ENCODE measurements at places on chromosomes 4 and X. TPM values are rescaled to one million over a fixed set of nuclear protein-coding genes. Genes with fewer than 3 reads are reported as not detected.

Gene TMEM150C
- 0.53 TPM for total RNA-seq

Gene COX7B2
- total RNA-seq = not detected

Gene ERAS
- 0.13 TPM for total RNA-seq

Gene TLR2
- total RNA-seq = 0.07 TPM

Gene CXXC4
- not detected for total RNA-seq

Gene PPP1R2C
- not detected for total RNA-seq

Gene GC
- total RNA-seq = not detected

Gene RS1
- total RNA-seq = not detected

Gene SPANXA1
- not detected for total RNA-seq

Gene CACNA1F
- not detected for total RNA-seq

Gene TAF7L
- total RNA-seq = 0.20 TPM

Gene DGAT2L6
- total RNA-seq = not detected

Gene PRDM8
- 4.9 TPM for total RNA-seq

Gene GYPE
- 2.1 TPM for total RNA-seq

Gene TLR7
- total RNA-seq = not detected

Gene PNMA3
- 0.13 TPM for total RNA-seq

Gene BLTP1
- total RNA-seq = 117 TPM

Gene MYOZ2
- total RNA-seq = 1.4 TPM

Gene GPR78
- total RNA-seq = 0.78 TPM

Gene GATA1
- not detected for total RNA-seq

Gene NDNF
- total RNA-seq = 4.9 TPM

Gene MFAP3L
- 7.2 TPM for total RNA-seq

Gene FAM236D
- total RNA-seq = not detected

Gene CRMP1
- total RNA-seq = under 0.01 TPM

Gene CEP135
- total RNA-seq = 6.3 TPM

Gene PLP2
- total RNA-seq = 21.6 TPM

Gene ODAPH
- not detected for total RNA-seq

Gene P2RY8
- total RNA-seq = not detected

Gene SPP1
- total RNA-seq = 2.4 TPM

Gene GABRB1
- total RNA-seq = 0.99 TPM

Gene HERC6
- total RNA-seq = 8.1 TPM

Gene PABPC4L
- total RNA-seq = 0.26 TPM

Gene NXF2B
- not detected for total RNA-seq

Gene RBMXL3
- total RNA-seq = not detected

All from smooth muscle cell of the pulmonary artery (primary cell).